ENCODE measurements at places on chromosomes 3 and 15. TPM values are rescaled to one million over a fixed set of nuclear protein-coding genes. Genes with fewer than 3 reads are reported as not detected.

Gene SLC22A14
- total RNA-seq, result not detected

Gene RCN2
- 62.8 TPM for total RNA-seq

Gene COX17
- 44.0 TPM for total RNA-seq

Gene LINGO1
- 0.71 TPM for total RNA-seq

Gene IMPG2
- total RNA-seq, result 0.66 TPM

Gene LDHAL6B
- total RNA-seq, result not detected

Gene FAM81A
- not detected for total RNA-seq

Gene DUSP7
- total RNA-seq, result 6.3 TPM

Measured in sigmoid colon (tissue), 7 donors.